Fibroblast of the aortic adventitia (primary cell): ENCODE measurements at places on chromosomes 11 and 22. TPM values are rescaled to one million over a fixed set of nuclear protein-coding genes. Genes with fewer than 3 reads are reported as not detected.

DNA sequence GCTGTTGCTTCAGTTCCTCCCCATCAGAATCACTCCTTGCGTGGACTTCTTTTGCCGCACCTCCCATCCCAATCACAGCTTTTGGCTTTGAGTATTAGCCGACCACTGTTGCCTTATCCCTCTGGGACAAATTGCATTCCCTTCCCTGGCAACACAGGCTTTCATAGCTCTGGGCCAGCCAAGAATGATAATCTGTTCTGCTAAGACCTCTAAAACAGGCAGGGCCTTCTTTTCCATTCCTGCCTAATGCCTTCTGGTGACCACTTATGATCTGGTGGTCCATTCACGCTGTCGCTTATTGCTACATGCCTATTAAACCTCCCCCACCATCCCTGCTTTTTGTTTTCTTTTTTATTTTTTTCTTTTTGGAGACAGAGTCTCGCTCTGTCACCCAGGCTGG lies 9.6 kb downstream of the SEC14L2 start:
- no peak for DNase-seq

The DEUP1 gene
- not detected in 2 replicates for total RNA-seq

GRCh38 chr11:134373591-134374052 lies 38.4 kb downstream of the B3GAT1 start:
- no peak for DNase-seq

The TRIM34 gene
- 15.5 and 41.0 TPM in 2 replicates for total RNA-seq

- peak; percentile 11 for DNase-seq
Measured at GRCh38 chr11:79397252-79397651, 43.6 kb downstream of the TENM4 start.
